ENCODE measurements at places on chromosomes 1 and 21. TPM values are rescaled to one million over a fixed set of nuclear protein-coding genes. Genes with fewer than 3 reads are reported as not detected.

DNA sequence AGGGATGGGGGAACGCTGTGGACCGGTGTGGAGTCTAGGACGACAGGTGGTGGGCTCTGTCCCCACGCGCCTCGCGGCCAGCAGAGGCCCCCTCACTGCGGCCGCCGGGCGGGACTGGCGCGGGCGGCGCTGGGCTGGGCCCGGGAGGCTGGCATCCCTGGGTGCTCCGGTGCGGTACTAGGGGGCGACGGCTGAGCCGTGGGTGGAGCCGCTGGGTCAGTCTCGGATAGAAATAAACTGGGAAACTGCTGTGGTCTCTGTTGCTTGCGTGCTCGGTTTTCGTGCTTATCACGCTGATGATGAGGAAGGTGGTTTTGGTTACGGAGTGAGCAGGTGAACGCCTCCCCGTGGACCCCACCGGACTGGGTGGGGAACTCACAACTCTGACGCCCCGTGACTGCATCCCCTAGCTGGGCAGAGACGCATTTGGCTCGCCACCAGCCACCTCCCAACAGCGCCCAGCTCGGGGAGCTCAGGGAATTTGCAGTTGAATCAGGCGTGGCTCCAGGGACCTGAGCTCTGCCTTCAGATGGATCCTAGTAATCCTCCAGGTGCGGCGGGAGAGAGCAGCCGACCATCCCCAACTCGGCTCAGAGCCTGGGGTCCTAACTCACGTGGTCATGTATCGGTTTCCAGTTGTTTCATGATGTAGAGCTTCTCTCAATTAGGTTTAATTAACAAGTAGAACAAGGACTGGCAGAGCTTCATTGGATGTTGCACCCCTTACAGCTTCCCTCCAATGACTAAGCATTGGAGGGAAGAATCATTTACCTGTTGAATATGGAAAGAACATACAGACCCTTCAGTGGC is 32.1 kb downstream of the HSD17B7 start:
- H3K27ac ChIP-seq: no peak overlapping the region
- H3K27me3 ChIP-seq: no peaks in the 10 kb centered on the region
- no peaks in the 10 kb centered on the region for H3K36me3 ChIP-seq
- H3K4me3 ChIP-seq: peak overlapping the region; percentile 20

The TPTE gene
- total RNA-seq: not detected

- no peaks in the 10 kb centered on the region for H3K27me3 ChIP-seq
- H3K36me3 ChIP-seq: no peaks in the 10 kb centered on the region
- DNase-seq: no peak
- H3K4me3 ChIP-seq: no peak overlapping the region
- no peak overlapping the region for H3K27ac ChIP-seq
These were observed 50.4 kb downstream of the GLIS1 start for GRCh38 chr1:53688381-53689102.

The DMBX1 gene
- total RNA-seq: not detected

GRCh38 chr1:154198756-154199562 is 7.1 kb upstream of the TPM3 start:
- H3K4me3 ChIP-seq: no peak overlapping the region
- H3K27me3 ChIP-seq: no peaks in the 10 kb centered on the region
- peak overlapping the region; percentile 5 for H3K27ac ChIP-seq
- no peaks in the 10 kb centered on the region for H3K36me3 ChIP-seq
- no peaks in the 10 kb centered on the region for H3K4me1 ChIP-seq
- DNase-seq: peak; percentile 51

The FOXD3 gene
- total RNA-seq: 0.61 TPM

GRCh38 chr1:233075915-233076295 is 125.5 kb downstream of the NTPCR start:
- H3K27me3 ChIP-seq: no peaks in the 10 kb centered on the region
- H3K4me3 ChIP-seq: no peak overlapping the region
- no peaks in the 10 kb centered on the region for H3K36me3 ChIP-seq
- H3K4me1 ChIP-seq: peaks cover 2% of the 10 kb centered on the region

- H3K36me3 ChIP-seq: no peaks in the 10 kb centered on the region
- peak overlapping the region; percentile 82 for H3K4me3 ChIP-seq
- DNase-seq: no peak
- H3K27ac ChIP-seq: peak overlapping the region; percentile 78
- peaks cover 7% of the 10 kb centered on the region for H3K4me1 ChIP-seq
- H3K27me3 ChIP-seq: no peaks in the 10 kb centered on the region
These were observed 632 bp downstream of the PEX19 start for GRCh38 chr1:160284220-160284781.

The TEX50 gene
- not detected for total RNA-seq

The AK5 gene
- 0.82 TPM for total RNA-seq

The DNMT3L gene
- total RNA-seq: not detected

DNA sequence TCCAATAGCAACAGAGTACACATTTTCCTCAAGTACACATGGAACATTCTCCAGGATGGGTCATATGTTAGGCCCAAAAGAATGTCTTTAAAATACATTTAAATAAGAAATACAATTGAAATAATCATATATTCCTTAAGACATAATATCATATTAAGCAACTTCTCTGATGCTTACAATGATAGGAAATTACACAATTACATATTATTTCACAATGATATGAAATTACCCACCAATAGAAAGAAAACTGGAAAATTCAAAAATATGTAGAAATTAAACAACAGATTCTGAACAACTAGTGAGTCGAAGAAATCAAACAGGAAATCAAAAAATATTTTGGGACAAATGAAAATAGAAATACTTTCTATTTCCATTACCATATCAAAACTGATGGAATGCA is 45.6 kb downstream of the FLVCR1 start:
- DNase-seq: no peak
- no peak overlapping the region for H3K4me3 ChIP-seq
- no peaks in the 10 kb centered on the region for H3K27me3 ChIP-seq
- no peaks in the 10 kb centered on the region for H3K36me3 ChIP-seq
- no peak overlapping the region for H3K27ac ChIP-seq

DNA sequence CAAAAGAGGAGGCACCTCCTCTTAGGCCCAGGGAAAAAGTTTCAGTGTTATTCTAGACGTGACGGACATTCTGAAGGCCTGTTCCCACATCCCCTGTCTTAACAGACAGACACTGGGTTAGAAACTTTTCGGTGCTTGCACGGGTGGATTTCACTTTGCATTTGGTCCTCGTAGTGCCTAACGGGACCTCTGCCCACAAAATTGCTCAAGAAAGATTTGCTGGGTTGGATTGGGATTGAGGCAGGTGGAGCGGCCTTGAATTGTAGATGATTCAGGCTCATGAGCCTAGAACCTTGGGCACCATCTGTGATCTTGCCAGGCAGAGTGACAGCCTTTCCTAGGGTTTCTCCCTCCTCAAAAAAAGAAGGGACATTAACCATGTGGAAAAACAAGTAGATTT is 2.8 kb downstream of the PLA2G5 start:
- no peak for DNase-seq
- peaks cover 4% of the 10 kb centered on the region for H3K4me1 ChIP-seq
- no peak overlapping the region for H3K4me3 ChIP-seq
- H3K36me3 ChIP-seq: no peaks in the 10 kb centered on the region
- no peaks in the 10 kb centered on the region for H3K27me3 ChIP-seq
